ENCODE measurements at places on chromosomes 12 and 14.

GRCh38 chr14:61108496-61109141 lies 127.6 kb downstream of the SLC38A6 start:
- no peak for DNase-seq

- DNase-seq = no peak
Observed at GRCh38 chr14:24612196-24612595, 2.7 kb upstream of the GZMH start.

GRCh38 chr12:26370098-26370497 lies 174.7 kb downstream of the SSPN start:
- DNase-seq = no peak

GRCh38 chr12:130557886-130558765 lies 158.0 kb downstream of the RIMBP2 start:
- no peak for DNase-seq

DNA sequence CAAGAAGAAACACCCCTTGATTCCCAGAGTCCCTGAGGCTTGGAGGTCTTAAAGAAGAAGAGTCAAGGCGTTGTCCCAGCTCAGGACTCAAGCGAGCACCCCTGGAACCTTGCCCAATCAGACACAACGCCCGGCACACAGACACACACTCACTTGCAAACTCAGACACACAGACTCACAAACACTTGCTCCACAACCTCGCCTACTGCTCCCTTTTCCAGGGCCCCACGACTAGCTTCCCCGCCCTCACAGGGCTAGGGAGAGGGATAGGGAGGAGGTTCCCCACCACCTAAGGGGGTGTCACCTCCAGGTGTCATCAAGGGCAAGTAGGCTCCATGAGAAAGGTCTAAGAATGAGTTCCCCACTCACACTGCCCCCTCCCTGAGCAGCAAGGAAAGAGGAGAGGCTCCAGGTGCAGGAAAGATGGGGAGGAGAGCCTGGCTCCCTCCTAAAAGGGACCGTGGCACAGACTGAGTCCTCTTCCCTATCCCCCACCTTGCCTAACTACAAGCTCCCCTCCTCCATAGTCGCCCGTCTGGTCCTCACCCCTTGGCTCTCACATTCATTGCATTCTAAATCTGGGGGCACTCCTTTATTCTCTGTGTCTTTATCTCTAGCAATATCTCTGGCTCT lies 717 bp downstream of the WNT10B start:
- DNase-seq = no peak

DNA sequence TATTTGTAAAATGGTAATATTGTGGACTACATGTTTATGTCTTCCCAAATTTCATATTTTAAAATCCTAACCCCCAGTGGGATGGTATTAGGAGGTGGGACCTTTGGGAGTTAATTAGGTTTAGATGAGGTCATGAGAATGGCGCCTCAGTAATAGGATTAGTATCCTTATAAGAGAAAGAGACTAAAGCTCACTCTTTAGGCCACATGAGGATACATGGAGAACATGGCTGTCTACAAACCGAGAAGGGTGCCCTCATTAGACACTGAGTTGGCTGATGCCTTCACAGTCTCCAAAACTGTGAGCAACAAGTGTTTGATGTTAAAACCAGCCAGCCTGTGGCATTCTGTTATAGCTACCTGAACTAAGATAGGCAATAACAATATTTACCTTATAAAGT lies 58.3 kb upstream of the OTOGL start:
- DNase-seq = no peak

GRCh38 chr14:64725261-64725815 lies 21.1 kb downstream of the PLEKHG3 start:
- DNase-seq = no peak

GRCh38 chr12:98656289-98657101 lies 11.4 kb downstream of the APAF1 start:
- DNase-seq = no peak

DNA sequence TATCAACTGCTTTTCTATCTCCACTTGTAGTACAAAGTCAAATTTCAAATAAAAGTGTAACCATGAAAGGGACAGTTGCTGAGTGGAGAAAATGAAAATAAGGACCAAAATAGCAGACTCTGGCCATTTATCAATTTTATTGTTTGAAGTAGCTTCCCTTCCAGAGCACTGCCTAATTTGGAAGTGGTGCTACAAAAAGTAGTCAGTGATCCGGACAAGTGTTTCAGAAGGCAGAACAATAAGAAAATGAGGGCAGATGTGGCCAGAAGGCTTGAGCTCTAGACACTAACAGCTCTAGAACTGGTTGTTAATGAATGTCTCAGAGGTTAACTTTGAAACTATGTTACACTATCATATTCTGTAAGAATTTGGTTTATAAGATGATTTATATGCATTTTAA lies 48.9 kb downstream of the ABCC9 start:
- DNase-seq = no peak

DNA sequence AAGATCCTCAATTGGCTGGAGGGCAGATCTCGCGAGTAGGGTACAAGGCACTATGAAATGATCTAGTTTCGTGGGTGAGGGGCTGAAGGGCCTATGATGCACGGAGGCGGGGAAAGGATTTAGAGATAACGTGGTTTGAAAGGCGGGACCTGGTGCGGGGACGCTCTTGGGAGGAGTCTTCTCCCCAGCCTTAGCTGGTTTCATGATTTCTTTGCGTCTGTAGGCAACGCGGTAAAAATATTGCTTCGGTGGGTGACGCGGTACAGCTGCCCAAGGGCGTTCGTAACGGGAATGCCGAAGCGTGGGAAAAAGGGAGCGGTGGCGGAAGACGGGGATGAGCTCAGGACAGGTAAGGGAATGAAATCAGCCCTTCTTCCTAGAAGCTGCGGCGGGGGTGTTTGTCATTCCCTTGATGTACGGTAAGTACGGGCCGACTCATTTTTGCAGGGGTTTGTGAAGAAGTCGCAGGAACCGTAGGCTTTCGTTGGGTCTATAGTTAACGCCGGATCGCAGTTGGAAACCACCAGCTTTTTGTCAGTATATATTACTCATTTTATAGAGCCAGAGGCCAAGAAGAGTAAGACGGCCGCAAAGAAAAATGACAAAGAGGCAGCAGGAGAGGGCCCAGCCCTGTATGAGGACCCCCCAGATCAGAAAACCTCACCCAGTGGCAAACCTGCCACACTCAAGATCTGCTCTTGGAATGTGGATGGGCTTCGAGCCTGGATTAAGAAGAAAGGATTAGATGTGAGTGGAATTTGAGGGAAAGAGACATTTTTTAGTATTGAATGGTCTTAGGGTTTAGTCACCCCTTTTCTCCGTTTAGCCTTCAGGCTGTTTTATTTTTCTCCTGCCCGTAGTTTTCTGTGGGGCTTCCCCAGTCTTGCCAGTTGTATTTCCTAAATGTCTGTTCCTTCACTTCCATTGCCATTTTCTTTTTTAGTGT lies 602 bp downstream of the APEX1 start:
- peak; percentile 34 for DNase-seq

- no peak for DNase-seq
Observed at GRCh38 chr12:18130851-18131250, 40.9 kb upstream of the RERGL start.

DNA sequence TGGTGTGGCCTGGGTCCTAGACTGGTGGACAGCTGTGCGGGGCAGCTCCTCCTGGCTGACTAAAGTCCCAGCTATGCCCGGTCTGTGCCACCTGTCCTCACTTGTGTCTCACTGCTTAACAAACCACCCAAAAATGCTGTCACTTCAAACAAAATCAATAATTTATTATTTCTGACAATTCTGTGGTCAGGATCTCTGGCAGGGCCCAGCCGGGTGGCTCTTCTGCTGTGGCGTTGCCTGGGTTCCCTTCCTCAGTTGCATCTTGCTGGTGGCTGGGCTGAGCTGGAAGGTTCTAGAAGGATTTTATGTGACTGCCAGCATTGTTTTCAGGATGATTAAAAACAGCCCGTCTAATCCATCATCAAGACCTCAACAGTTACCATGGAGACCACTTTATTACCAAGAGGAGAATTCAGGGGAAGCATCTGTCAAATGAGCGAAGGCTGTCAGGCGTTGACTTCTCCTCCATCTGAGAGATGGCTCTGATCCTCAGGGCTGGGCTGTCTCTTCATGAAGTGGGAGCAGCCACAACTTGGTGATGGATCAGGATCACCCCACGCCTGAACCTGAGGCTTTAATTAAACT lies 280.6 kb upstream of the SFSWAP start:
- no peak for DNase-seq

DNA sequence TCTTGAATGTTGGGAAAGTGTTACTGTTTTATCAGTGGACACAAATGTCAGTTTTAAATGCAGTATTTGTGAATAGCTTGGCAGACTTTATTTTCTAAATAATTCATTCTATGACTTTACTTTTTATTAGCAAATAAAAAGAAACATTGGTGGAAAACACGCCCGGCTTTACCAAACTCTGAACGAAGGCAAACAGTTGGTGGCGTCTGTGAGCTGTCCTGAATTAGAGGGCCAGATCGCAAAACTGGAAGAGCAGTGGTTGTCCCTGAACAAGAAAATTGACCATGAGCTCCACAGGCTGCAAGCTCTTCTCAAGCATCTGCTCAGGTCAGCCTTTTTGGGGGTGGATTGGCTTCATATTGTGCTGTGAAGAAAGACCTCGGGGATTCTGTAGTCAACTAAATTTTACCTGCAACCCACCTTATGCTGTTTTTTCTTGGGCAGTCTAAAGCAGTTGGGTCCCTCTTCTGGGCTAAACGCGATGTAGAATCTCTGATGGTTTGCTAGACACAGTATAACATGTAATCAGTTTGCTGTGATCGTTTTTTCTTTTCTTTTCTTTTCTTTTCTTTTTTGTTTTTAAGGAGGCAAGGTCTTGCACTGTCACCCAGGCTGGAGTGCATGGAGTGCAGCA lies 156.4 kb downstream of the ESR2 start:
- no peak for DNase-seq

DNA sequence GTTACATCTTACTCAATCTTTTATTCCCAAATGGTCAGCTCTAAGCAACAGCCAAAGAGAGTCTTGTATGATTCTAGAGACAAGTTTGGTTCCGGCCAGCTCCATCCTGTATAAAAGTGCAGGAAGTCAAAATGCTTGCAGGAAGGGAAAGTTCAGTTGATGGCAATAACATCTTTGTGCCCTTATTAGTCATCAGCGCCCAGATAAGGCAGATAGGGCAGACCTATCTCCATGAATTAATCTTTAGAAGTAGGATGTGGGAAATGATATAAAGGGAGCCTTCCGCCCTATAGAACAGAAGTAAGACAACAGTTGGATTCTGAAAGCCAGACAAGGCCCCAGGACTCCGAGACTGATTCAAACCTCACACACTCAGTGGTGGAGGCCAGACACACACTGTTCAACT lies 6.4 kb downstream of the GNS start:
- no peak for DNase-seq

DNA sequence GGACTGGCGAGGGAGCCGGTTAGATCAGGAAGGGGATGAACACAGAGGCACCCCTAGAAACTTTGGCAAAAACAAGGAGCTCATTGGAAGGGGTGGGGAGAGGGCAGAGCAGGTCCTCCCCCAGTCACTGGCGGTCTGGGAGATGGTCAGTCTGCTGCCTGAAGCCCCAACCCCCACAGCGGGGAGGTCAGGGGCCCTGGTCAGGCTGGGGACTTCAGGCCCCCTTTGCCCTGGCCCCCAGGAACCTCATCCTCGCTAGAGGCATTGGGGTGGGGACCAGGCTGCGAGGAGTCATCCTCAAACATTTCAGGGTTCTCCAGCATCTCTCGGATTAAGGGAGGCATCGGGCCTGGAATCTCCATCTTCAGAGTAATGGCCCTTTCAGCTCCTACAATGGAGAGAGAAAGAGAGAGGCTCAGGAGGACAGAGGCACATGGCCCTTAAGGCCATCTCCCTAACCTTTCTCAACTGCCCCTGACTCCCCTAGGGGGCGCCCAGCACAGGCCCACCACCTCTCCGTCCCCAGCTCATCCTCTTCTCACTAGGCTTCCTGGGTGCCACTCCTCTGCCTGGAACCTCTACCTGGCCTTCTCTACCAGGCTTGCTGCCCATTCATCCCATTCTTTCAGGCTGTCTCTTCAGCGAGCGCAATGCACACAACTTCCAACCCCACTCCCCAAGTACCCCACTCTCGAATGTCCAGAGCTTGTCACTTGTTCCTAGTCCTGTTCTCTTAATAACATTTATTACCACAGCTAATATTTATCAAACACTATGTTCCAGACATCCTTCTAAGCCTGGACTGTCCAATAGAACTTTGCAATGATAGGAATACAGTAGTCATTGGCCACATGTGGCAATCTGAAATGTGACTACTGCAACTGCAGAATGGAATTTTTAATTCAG lies 4.7 kb upstream of the ITGB7 start:
- DNase-seq = no peak

DNA sequence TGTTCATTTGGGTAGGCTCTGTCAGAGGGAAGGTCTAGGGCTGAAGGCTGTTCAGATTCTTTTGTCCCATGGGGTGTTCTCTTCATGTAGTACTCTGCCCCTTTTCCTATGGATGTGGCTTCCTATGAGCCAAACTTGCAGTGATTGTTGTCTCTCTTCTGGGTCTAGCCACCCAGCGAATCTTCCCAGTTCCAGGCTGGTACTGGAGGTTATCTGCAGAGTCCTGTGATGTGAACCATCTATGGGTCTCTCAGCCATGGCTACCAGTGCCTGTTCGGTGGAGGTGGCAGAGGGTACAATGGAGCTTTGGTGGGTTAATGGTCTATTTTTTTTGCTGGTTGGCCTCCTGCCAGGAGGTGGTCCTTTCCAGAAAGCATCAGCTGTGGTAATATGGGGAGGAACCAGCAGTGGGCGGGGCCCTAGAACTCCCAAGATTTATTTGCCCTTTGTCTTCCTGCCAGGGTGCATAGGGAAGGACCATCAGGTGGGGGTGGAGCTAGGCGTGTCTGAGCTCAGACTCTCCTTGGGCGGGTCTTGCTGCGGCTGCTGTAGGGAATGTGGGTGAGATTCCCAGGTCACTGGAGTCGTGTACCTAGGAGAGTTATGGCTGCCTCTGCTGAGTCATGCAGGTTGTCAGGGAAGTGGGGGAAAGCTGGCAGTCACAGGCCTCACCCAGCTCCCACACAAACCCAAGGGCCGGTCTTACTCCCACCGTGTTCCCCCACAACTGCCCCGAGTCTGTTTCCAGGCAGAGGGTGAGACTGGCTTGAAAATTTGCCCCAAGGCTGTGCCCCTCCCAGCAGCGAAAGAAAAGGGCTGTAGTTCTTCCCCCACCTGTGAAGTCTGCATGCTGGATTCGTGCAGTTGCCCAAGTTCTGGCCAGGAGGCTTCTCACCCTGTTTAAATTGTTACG lies 17.5 kb downstream of the MTRFR start:
- no peak for DNase-seq

- DNase-seq = no peak
Observed at GRCh38 chr12:85489194-85489593, 209.2 kb downstream of the ALX1 start.

- peak; percentile 46 for DNase-seq
Observed at GRCh38 chr12:25276199-25276937, 25.6 kb upstream of the KRAS start.

- DNase-seq = no peak
Observed at GRCh38 chr12:114846771-114847170, 162.8 kb upstream of the TBX3 start.

Measured in activated CD4-positive, alpha-beta T cell treated with anti-CD3 and anti-CD28 coated beads, Interleukin-2, amount 50 U/mL, for 4 hours (primary cell).